Activated CD4-positive, alpha-beta T cell treated with anti-CD3 and anti-CD28 coated beads for 24 hours (primary cell): ENCODE measurements at places on chromosomes 3 and 15.
A peak's percentile ranks its signal among the peaks of the same experiment; 100 is the strongest.

DNA sequence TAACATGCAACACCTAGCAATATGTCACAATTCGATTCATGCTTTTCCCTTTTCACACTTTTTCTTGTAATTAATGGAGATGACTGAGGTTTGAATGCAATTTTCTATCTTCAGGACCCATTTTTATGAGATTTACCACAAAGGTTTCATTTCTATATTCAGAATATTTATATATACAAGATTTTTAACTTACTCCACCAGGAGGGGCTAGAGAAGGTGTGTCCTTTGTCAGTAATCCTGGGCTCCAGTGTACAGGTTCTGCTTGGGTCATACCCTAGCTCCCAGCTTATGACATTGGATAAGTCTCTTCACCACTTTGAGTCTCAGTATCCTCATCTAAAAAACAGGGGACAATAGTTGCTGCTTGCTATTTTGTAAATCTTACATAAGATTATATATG is 95.7 kb upstream of the SLC24A5 start:
- no peak for DNase-seq

- DNase-seq: no peak
Measured at GRCh38 chr3:52232279-52233107, 6.5 kb downstream of the TWF2 start.

GRCh38 chr15:92981333-92981732 is 81.2 kb downstream of the CHD2 start:
- DNase-seq: no peak

DNA sequence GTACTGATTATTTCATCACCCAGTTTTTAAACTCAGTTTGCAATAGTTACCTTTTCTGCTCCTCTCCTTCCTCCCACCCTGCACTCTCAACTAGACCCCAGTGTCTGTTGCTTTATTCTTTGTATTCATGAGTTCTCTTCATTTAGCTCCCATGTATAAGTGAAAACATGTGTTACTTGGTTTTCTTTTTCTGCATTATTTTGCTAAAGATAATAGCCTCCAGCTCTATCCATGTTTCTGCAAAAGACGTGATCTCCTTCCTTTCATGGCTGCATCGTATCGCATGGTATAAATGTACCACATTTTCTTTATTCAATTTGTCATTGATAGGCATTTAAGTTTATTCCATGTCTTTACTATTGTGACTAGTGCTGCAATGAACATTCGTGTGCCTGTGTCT is 79.0 kb downstream of the NAALADL2 start:
- no peak for DNase-seq

DNA sequence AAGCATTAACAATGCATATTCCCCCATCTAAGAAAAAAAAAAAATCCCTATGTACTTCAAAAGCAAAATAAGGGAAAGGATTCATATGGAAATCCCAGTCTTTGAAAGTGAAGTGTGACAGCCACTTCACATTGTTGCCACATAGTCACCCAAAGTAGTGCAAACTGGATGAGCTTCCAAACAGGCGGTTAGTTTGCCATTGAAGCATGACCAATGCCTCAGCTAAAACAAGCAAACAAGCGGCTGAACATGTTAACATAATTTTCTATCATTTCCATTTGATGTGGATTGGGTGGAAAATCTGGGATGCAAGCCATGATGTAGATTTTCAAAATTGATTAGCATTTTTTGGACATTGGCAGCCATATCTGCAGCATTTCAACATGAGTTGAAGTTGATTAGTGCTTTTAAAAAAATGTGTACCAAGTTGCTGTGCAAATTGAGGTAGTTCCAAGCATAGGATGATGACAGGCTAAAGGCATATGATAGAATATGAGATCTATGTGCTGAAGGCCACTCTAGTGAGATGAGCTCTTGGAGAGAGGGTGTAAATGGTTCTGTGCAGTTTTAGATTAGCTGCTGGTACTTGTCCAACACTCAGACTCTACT is 405.2 kb downstream of the NR2F2 start:
- DNase-seq: no peak

DNA sequence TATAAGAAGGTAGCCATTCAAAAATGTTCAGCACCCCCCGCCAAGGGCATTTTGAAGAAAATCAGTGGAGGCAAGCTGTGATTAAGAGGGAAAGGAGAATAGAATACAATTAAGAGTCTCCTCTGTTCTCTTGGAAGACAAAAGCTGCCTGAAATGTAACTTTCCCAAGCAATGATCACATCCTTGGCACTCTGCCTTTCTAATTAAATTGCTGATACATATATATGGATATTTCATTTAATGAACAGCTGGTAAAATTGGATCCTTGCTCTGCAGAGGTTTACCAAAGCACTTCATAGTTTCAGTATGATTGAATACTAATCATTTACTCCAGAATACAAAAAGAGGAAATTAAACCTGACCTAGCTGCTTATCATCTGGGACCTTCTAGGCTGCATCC is 10.4 kb downstream of the COL6A6 start:
- no peak for DNase-seq

DNA sequence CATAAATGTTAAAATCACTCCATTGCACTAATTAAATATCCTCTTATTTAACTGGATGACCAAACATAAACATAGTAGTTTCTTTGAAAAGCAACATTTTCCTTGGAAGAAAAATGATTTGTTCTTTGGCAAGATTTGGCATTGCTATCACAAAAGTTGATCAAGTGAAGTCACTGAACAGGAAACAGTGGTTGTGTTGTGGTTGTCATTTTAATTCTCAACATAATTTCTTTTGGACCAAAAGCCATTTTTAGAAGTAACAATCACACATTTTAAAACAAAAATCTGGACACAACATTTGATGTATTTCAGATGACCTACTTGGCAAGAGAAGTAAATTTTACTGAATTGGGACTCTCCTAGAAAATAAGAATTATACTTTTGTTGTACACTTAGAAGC is 872.3 kb downstream of the ROBO1 start:
- no peak for DNase-seq

GRCh38 chr3:61794341-61794740 is 233.0 kb downstream of the PTPRG start:
- DNase-seq: no peak

GRCh38 chr15:79943820-79944219 is 27.2 kb downstream of the BCL2A1 start:
- DNase-seq: no peak

- DNase-seq: no peak
Measured at GRCh38 chr3:122993124-122993978, 34.2 kb downstream of the SEMA5B start.

DNA sequence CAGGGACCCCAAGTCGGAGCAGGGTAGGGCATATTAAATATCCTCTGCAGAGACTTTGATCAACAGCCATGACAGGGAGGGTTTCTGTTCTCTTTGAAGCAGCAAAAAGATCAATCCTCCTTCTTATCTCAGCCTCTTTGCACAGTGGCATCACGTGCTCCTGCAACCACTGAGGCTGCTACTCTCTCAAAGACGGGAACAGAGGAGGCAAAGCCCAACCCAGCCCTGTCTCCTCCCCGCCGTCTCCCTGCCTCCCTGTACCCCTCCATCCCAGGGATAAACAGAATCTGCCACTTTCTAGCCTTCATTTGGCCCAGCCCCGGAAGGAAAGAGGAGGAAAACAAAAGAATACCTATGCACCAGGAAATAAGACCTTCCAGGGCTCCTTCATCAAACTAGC is 7.5 kb upstream of the TBC1D21 start:
- no peak for DNase-seq

DNA sequence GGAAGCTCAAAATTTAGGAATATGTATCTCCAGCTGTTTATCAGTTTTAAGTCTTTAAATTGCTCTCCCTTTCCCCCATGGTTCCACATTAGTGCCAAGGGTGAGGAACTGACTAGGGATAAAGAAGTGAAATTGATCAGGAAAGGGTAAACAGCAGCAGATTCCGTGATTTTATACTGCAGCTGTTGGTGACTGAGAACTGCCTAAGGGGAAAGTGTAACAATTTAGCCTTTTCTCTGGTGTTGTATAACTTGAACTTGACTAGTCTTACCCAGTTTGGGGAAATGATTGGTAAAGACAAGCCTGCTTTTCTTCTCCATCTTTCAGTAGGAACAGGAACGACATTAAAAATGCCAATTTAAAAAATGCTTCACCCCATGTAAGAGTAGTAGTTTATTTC is 5.0 kb downstream of the SPRED1 start:
- no peak for DNase-seq

GRCh38 chr3:134917631-134918030 is 122.6 kb downstream of the EPHB1 start:
- DNase-seq: no peak

DNA sequence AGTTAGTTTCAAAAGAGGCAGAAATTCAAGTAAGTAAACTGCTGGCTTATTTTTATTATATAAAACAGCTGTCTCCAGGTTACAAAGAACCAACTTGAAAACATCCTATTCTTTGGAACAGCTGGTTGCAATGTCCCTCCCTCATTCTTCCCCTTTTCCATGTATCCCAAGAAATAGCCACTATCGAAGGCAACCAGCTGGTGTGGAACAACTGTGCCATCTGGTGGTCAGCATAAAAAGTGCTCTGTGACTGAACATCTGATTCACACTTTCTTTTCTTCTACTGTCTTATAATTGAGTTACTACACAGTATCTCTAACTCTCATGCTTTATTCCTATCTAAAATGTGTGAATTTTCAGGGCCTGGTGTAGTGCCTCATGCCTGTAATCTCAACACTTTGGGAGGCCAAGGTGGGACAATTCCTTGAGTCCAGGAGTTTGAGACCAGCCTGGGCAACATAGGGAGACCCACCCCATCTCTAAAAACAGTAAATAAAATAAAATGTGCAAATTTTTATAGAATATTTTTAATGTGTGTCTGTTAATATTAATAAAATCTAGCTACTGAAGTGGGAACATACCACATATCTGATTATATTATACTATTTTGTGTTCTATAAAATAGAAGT is 9.6 kb downstream of the OSBPL11 start:
- DNase-seq: peak; percentile 33
